Heart left ventricle (tissue), 16 donors: ENCODE measurements at places on chromosomes 2 and 18. TPM values are rescaled to one million over a fixed set of nuclear protein-coding genes. Genes with fewer than 3 reads are reported as not detected.

DNA sequence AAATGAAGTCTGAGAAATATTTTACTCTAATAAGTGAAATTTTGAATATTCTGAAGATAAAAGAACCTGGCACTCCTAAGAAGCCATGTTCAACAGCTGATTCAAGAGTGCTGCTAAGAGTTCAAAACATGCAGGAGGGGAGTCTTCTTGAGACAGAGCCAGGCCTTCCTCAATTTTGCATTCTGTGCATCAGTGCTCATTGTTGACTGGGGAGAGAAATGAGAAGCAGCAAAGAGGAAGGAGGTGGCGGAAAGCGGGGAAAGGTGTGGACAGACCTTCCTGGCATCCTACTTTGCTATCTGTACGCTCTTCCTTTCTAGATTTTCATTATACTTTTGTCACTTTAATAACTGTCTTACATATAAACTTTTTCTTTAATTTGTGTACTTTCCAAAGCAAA, 29.7 kb upstream of the TXNDC2 start:
- no peak for DNase-seq

GRCh38 chr18:6793455-6793854, 63.9 kb downstream of the ARHGAP28 start:
- DNase-seq: no peak

GRCh38 chr2:97936199-97936598, 59.5 kb downstream of the TMEM131 start:
- no peak for DNase-seq

GRCh38 chr2:127575941-127576432, 40.5 kb downstream of the MYO7B start:
- no peak for DNase-seq

- DNase-seq: no peak
Measured at GRCh38 chr2:206955253-206955652, 15.9 kb downstream of the CPO start.

DNA sequence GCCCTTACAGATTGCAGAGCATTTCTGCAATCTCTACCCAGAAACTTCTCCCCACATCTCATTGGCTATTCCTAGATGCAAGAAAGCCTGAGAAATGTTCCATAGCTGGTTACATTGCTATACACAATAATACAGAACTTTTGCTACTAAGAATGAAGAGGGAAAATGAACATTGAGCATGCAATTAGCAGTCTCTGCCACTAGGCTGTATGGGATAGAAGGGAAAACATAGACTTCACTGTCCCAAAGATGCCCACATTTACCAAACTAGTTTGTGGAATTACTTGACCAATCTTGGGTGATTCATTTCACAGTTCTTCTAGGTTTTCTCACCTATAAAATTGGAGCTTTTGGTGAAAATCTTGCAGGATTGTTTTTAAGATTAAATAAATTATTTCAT, 265.7 kb upstream of the NT5C1B start:
- DNase-seq: no peak

- DNase-seq: no peak
Measured at GRCh38 chr2:29253-29652, 17.1 kb downstream of the FAM110C start.

GRCh38 chr2:179991344-179991743, 15.8 kb downstream of the CWC22 start:
- DNase-seq: no peak

DNA sequence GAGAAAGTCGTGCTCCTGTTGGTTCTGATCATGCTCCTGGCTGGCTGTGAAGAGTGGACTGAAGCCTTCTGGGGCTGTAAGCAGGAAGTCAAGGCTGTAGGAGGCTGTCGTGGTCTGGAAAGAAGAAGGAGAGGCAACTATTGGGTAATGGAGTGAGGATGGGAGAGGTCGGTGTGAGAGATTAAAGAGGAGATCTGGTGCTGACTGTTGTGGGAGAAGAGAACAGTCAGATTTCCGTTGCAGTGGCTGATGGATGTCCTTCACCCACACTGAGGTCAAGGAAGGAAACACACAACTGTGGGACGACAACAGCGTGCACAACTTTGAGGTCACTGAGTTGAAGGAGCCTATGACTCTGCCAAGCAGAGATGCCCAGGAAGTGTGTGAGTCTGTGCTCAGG, 2.8 kb upstream of the PSMD1 start:
- no peak for DNase-seq

DNA sequence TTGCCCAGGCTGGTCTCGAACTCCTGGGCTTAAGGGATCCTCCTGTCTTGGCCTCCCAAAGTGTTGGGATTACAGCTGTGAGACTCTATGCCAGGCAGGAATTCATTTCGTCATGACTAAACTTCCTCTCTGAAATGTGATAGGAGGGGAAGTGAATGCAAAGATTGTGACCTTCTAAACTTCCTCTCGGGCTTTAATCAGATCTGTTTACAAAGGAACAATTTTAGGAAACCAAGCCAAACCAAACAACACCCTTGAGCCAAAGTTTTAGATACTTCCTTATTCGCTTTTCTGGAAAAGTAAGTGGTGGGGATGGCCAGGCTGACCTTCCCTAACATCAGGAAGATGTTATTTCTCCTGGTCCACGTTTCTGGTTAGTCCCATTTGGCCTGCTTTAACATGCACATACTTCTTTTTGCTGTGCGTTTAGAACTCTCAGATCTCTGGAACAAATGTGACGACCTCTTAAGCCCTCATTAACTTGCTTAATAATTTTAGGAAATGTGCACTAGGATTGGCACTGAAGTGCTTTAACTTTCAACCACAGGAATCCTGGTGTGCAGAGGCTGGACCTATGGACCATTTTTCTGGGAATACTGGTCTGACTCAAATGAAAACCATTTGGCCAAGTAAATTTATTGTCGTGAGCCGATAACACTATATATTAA, 33.2 kb upstream of the YES1 start:
- no peak for DNase-seq

DNA sequence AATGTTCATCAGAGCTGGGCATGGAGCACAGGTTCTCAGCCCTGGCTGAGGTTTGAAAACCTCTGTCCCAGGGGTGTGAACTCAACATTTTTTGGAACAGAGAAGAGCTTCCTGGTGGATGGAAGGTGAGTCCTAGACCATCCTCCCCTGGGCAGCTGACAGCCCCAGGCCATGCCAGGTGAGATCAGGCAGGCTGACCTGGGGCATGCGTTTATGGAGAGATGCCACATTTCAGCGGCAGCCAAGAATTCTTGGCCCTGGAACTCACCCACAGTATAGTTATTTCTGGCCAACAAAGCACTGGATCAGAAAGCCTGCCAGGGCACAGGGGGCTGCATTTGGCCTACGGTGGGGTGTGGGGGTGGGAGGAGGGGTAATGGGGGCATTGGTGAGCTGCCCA, 83.8 kb downstream of the EDAR start:
- DNase-seq: no peak

GRCh38 chr2:145598434-145598833, 1078.5 kb upstream of the ZEB2 start:
- no peak for DNase-seq

- no peak for DNase-seq
Measured at GRCh38 chr2:113977660-113978523, 88.0 kb downstream of the ACTR3 start.

DNA sequence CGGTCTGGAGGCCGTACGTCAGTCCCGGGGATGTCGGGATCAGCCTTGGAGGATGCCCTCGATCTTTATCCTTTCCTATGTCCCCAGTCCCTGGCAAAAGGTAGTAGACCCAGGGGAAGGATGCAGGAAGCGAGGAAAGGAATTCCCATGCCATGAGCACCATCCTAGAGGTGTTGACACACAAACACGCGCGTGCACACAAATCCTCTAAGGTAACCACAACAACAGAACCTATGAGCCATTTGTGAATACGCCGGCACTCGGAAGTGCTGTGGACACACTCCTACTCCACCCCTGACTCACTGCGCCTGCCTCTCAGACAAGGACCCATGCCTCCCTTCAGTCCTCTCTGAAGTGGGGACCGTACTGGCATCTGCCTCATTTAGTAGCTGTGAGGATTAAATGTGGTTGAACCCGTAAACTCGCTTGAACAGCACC, 11.3 kb upstream of the MLPH start:
- no peak for DNase-seq

DNA sequence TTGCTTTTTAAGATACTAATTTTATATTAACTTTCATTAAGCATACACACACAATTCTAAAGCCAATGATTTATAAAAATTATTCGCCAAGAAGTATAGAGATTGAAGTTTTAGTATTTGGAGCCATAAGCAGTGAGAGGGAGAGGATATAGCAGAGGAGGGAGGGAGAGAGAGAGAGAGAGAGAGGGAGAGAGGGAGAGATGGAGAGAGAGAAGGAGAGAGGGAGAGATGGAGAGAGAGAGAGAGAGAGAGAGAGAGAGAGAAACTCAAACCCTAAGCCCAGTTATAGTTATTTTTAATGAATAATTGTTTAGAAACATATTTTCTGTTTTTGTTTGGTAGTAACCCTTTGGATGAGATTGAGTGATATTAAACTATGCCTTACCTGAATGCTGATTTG, 5.3 kb downstream of the TWIST2 start:
- DNase-seq: no peak

DNA sequence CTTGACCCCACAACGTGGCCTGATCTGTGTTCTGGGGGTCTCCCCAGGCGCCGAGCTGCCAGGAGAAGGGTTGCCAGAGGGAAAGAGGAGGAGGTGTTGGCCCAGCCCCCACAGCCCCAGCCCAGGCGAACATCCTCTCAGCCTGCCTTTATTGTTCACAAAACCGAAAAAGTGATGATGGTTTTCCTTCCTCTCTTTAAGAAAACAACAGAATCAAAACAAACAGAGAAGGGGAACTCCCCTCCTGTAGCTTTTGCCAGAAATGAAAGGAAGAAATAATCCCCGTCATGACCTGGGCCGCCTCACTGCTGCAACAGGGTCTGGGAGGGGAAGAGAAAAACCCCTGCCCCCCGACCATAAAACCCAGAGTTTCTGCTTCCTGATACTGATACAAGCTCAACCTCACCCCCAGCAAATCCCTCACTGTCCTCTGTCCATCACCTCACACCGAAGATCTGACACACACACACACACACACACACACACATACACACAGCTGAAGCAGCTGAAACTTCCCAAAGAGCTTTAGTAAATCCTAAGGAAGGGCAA, 52.0 kb downstream of the ZFP36L2 start:
- peak; percentile 65 for DNase-seq

DNA sequence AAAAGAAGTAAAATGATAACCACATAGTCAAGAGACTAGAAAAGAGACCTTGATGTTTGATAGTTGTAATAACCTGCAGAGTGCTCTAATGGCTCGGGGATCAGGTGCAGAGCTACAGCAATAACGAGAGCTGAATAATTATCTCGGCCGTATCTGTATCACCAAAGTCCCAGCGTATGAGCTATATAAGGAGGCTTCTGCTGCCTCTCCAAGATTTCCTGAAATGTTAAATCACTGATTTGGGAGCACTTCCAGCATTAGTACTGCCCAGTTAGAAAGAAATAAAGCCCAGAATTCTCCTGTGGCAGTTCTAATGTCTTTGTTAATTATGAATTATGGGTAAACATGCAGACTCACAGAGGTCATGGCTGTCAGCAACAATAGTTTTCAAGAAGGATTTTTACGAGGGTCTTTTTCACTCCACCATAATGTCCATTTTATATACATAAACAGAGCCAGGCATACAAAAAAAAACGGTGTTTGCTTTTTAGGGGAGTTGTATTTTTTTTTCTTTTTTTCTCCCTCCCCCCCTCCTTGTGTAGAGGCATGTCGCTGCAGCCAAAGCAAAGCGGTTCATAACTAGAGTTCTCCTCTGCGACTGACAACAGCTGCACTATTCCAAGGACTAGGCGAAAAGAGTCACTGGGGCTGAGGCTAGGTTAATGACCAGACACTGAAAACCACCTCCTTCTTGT, 168.3 kb upstream of the VRK2 start:
- DNase-seq: no peak

DNA sequence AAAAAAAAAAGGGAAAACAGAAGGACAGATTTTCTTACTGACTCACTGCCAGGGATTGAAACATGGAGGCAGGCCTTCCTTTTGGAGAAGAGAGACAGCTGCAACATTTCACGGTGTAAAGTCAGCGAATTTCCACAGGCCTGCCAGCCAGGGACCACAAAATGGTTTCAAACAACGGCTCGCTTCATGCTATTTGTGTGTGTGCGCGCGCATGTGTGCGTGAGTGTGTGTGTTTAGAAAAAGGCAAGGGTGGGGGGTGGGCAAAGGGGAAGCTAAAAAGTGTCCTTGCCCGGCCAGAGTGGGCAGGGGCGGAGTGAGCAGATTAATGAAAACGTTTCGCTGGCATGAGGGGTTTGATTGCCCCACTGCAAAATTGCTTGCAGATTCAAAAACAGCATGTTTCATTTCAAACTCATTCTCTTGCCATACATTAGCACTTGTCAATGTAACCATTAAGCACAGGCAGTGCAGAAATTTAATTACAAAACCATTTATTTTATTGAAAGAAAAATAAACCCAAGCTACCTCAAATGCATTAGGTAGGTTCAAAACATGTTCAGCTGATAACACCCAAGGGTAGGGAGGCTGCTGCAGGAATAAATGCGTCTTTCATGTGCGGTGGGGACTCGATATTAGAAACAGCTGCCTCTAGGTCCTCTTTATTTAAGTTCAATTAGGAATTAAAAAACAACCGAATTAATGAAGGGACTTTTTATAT, 182.1 kb upstream of the SIX2 start:
- no peak for DNase-seq

DNA sequence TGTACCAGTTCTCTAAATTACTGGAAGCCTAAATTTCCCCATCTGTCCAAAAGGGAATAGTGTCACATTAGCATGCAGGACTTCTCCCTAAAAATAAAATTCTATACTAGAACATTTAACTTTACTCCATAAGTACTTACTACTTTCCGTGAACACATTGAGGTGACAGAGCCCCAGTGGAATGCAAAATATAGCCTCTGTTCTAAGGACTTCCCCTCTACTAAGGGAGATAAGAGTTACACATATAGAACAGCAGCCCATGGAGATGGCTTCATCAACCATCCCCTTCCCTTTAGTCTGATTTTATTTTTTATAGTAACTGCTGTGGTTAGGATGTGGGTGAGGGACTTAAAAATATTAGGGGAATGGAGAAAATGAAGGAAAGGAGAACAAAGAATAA, 68.9 kb upstream of the STPG4 start:
- no peak for DNase-seq

GRCh38 chr2:231380991-231381847, 14.3 kb upstream of the B3GNT7 start:
- DNase-seq: no peak

Gene GAREM1
- total RNA-seq: 28.8 TPM

Gene FER1L5
- not detected for total RNA-seq

Gene FAM124B
- 1.4 TPM for total RNA-seq

Gene TGFA
- 1.1 TPM for total RNA-seq

Gene SALL3
- not detected for total RNA-seq

Gene IL1R2
- not detected for total RNA-seq

Gene UGT1A3
- total RNA-seq: not detected

Gene CCDC141
- 251 TPM for total RNA-seq

Gene CFC1
- total RNA-seq: 0.66 TPM

Gene SERPINB3
- total RNA-seq: not detected

Gene CNGA3
- total RNA-seq: not detected

Gene CYRIA
- 2.4 TPM for total RNA-seq
